ENCODE measurements at places on chromosomes 16 and 17. TPM values are rescaled to one million over a fixed set of nuclear protein-coding genes. Genes with fewer than 3 reads are reported as not detected.

DNA sequence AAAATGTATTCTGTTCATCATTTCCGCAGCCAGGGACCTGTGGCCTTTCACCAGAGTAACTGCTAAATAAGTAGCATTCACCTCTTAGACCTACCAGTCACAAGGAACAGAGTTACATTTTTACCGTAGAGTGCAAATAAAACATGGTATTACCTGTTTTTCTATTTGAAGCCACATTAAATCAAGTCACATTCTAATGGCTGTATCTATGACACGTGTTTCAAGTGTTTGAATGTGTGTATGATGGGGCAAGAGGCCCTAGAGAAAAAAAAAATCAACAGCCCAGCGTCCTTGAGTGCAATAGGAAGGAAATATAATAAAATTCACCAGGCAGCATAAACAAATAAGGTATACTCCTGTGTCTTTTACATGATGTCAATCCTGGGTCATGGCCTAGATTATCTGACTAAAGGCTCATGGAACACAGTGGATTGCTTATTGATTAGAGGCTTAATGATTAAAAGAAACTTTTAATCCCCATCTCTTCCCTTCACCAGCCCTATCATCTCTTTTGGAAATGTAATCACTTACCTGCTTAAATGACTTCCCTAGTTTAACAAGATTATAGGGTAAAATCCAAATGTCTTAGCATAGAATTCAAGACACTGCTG, 168.7 kb upstream of the CDH5 start:
- DNase-seq, result no peak

- no peak for DNase-seq
Observed at GRCh38 chr17:45451131-45451530, 18.5 kb upstream of the ARHGAP27 start.

- DNase-seq, result no peak
Observed at GRCh38 chr17:1367351-1367745, 32.7 kb downstream of the YWHAE start.

DNA sequence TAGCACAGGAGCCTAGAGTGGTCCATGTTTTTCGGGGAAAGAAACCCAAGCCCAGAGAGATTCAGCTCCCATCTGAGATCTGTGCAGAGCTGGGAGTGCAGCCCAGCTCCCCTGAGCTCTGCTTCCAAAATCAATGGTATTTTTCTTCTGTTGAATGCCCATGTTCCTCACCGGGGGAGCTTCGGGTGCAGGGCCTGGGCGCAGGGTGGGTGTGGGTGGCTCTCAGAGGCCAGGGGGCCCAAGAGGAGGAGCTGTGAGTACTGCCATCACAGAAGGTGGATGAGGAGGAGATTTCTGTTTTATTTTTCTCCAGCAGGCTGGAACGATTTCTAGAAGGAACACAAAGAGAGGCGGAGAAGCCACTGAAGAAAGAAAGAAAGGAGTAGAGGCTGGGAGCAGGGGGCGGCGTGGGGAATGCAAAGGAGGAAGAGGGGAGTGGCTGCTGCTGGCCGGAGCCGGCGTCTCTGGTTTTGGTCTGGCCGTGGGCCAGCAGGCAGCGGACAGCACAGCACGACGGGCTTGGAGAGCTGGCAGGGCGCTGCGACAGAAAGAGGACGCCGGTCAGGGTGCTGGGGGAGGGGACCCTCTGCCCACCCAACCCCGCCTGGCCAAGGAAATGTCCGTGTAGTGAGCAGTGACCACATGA, 76.2 kb upstream of the KSR1 start:
- peak; percentile 72 for DNase-seq

Gene SLC6A4
- total RNA-seq, result 0.18 TPM

Gene MT1M
- 39.1 TPM for total RNA-seq

- DNase-seq, result no peak
Observed at GRCh38 chr16:69812688-69813014, 50.5 kb downstream of the WWP2 start.

Gene SAMD14
- not detected for total RNA-seq

Gene TEKT1
- not detected for total RNA-seq

- peak; percentile 68 for DNase-seq
Observed at GRCh38 chr17:1179818-1180742, at the start of gene ABR. ABR (minus strand) TSS chr17:1179981; CDS start chr17:1179727, 254 bp downstream.

DNA sequence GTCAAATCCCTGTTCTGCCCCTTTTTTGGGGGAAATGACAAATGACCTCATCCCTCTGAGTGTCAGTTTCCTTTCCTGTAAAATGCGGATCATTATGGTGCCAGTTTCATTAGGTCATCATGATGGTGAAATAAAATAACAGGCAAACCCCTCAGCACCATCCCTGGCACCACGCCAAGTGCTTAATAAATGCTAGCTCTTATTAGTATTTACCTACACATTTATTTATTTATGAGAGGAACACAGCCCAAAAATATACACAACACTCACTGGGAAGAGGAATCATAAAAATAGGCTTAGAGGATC, 28.6 kb upstream of the GPRC5B start:
- no peak for DNase-seq

Gene KRTAP9-4
- not detected for total RNA-seq

Gene NPTX1
- total RNA-seq, result 9.3 TPM

Gene CASKIN1
- total RNA-seq, result not detected

Gene KCNG4
- not detected for total RNA-seq

GRCh38 chr17:16353317-16354174, at the start of gene CENPV:
CENPV (minus strand) TSS chr17:16353469; CDS start chr17:16353436, 33 bp downstream.
- peak; percentile 64 for DNase-seq

Gene KRTAP9-1
- not detected for total RNA-seq

All from stomach (tissue), 19 donors.